ENCODE measurements at places on chromosomes 4 and X.
A peak's percentile ranks its signal among the peaks of the same experiment; 100 is the strongest.

DNA sequence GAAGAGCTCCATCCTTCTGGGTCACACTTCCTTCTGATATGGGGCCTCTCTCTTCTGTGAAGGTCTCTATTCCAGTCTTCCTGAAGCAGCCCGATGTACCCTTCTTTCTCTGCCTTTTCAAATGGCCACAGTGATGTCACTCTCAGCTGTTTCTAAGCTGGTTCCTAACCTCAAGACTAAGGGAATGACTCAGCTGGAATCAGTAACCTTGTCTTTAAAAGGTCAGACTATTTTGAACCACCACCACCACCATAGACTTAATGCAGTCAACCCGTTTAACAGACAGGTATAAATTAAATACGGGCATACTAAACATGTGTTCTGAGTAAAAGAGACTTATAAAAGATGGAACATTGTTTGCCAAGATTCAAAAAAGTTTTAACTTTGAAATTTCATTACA lies 121.0 kb downstream of the PPA2 start:
- no peak for DNase-seq

GRCh38 chrX:39753293-39753996 lies 344.3 kb downstream of the BCOR start:
- peak; percentile 83 for DNase-seq

- no peak for DNase-seq
Observed at GRCh38 chr4:132530861-132531260, 618.2 kb upstream of the PCDH10 start.

DNA sequence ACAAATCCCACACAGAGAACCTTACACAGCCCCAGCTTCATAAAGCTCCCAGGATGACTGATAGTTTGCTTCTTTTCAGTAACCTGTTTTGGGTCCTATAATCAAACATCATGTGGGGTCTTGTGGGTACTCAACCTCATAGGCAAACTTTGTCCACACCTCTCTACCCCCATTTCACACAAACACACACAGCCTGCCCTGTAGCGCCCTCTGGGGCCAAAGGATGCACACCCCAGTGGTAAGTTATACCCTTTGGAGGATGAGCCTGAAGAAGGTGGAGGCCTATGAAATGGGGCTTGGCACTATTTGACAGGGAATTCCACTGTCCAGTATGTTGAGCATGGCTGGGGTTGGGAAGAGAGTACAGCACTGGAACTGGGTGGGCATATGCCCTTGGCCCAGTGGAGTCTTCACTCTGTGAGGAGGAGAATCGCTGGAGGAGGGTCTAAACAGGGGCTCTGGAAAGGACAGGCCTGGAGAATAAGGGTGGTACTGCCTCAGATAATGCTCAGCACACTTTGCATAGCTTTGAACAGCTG lies 30.5 kb upstream of the COL25A1 start:
- DNase-seq = no peak

DNA sequence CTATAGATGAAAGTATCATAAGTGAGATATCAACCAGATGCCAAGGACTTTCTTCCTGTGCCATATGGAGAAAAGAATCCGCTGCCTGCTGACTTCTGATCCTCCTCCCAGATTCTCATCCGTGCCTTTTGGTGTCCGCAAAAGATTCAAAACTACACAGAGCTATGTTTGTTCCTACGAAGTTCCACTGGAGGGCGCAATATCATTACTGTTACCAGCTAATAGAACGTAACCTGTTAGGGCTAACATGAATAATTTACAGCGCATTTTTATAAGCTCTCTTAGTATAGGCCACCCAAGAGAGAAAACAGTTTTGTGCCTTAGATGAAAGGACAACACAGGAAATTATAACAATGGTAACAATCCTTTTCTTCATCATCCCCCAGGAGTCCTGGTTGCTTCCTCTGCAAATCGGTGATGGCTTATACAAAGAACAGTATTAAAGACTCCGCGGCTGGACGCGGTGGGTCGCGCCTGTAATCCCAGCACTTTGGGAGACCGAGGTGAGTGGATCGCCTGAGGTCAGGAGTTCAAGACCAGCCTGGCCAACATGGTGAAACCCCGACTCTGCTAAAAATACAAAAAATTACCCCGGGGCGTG lies 22.8 kb upstream of the CENPVL3 start:
- no peak for DNase-seq

- peak; percentile 71 for DNase-seq
Observed at GRCh38 chr4:5051278-5052203, at the start of gene STK32B. STK32B (plus strand) TSS chr4:5051480.

- DNase-seq = no peak
Observed at GRCh38 chr4:89146196-89146595, 34.9 kb downstream of the TIGD2 start.

DNA sequence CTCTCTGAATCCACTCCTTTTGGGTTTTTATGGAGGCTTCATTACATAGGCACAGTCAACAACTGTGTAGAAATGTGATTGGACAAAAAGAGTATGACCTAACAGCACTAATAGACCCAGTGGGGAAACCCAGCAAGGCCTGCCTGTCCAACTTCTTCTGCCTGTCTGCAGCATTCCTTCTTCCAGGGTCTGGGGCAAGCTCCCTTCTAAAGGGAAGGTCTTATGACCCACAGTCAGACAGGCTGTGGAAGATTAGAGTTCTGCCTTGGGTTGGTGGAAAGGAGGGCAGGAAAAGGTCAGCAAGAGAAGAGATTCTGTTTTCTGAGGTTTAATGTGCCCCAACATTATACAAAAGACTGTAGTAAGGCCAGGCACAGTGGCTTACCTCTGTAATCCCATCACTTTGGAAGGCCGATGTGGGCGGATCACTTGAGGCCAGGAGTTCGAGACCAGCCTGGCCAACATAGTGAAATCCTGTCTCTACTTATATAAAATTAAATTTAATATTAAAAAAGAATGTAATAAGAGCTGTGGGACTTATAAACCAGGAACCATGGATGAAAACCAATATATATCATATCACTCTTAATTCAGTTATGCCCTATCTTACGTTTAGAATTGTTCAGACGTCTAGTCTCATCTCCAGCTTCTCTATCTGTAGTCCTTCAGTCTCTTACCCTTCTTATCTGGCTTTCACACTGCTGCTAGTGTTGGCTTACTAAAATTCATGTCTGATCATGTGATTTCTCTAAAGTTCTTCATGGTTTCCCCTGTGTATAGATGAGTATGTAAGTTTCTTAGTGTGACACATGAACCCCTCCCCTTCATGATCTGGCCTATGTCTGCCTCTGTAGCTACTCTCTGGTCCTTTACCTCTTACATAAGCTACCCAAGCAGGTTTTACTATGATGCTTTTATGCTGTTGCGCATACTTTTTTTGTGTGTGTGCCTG lies 6.2 kb downstream of the CLCN3 start:
- DNase-seq = no peak

DNA sequence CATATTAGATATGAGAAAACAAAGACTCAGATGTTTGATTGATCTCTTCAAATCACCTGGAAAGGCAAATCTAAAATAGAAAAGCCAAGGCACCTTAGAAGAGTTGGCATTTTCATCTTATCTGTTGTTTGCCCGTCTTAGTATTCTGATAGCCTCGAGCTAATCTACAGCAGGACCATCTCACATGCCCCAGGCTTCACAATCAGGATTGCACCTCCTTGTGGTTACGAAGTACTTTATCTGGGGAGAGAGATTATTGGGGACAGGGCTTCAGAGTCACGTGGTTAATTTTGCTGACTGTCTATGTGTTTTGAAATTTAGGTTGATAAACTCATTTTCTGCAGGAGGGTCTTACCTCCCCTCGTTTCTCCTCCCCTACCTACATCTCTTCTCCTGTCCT lies 313.1 kb upstream of the ANXA10 start:
- peak; percentile 9 for DNase-seq

DNA sequence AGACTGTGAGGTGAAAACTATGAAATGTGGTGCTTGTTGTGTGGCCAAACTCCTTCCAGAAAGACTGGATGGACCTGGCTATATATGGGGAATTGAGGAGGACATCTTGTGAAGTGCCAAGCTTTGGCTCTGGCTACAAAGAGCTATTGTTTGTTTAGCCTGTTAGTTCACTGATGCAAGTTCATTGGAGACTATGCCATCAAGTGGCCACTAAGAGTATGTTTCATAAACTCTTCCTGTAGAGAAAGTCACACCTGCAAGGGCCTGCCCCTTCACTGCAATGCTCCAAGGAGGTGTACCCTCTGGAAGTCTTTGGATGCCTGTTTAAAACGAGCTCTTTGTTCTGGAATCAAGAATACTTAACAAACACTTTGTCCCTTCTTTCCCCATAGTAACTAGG lies 382.0 kb downstream of the GABRG1 start:
- no peak for DNase-seq

DNA sequence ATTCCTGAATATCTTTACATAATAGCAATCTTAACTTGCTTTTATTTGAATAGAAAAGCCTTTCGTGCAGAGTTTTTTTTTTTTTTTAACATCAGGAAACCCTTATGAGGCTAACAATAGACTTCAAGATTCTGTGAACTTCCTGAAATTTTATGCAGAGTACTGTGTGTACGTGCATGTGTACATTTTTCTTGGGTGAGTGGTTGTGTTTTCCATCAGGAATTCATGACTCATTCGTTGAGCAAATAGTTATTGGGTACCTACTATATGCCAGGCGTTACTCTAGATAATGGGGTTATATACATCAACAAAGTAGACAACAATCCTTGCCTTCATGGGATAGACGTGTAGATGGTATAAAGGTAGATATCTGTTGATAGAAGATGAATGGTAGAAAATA lies 59.1 kb downstream of the MRPL1 start:
- peak; percentile 89 for DNase-seq

- no peak for DNase-seq
Observed at GRCh38 chr4:155941820-155942219, 11.8 kb downstream of the CTSO start.

- DNase-seq = no peak
Observed at GRCh38 chr4:99157478-99157935, 13.4 kb upstream of the ADH4 start.

DNA sequence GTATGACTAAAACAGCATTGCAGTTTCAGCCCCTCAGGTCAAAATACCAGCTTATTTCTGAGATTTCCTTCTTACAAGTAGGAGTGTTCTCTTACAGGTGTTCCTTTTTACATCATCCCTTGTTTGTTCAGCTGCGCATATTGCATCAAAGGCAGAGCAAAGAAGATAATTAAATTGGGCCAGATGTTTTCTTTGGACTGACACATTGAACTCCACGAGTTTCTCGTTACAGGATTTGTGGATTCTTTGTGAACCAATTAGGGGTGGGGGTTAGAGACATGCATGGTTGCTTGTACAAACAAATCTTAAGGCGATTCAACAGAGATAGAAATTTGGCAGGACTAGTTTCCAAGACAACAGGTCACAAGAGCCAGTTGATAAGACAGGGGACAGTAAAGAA lies 95.7 kb downstream of the SPANXN4 start:
- no peak for DNase-seq

DNA sequence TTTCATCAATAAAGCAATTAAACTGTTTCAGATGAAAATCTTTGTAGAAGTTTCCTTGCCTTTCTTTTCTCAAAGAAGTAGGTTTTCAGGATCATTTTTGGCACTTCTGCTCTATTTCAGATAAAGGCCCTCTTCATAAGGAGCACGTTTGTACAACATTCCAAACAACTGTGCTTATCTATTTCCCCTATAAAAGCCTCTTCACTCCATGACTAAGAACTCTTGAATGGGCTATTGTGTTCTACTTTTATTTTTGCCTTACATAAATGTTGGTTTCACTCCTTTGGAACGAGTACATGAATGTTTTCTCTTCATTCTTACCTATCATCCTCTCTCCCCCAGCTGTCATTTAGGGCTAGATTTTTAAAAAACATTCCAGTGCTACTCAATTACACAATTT lies 288.0 kb upstream of the PPP1R2C start:
- peak; percentile 59 for DNase-seq
